ENCODE measurements at places on chromosomes 5 and 9.

GRCh38 chr9:6759185-6759977 lies 1.6 kb downstream of the KDM4C start:
- no peak for DNase-seq

- no peak for DNase-seq
These were observed 585.3 kb upstream of the CCNG1 start for GRCh38 chr5:162852134-162852533.

GRCh38 chr5:10681731-10682679 lies 79.0 kb downstream of the DAP start:
- no peak for DNase-seq

- DNase-seq, result no peak
These were observed 299.0 kb upstream of the MSX2 start for GRCh38 chr5:174425271-174425963.

GRCh38 chr5:72611118-72611730 lies 104.0 kb upstream of the ZNF366 start:
- DNase-seq, result peak; percentile 31

DNA sequence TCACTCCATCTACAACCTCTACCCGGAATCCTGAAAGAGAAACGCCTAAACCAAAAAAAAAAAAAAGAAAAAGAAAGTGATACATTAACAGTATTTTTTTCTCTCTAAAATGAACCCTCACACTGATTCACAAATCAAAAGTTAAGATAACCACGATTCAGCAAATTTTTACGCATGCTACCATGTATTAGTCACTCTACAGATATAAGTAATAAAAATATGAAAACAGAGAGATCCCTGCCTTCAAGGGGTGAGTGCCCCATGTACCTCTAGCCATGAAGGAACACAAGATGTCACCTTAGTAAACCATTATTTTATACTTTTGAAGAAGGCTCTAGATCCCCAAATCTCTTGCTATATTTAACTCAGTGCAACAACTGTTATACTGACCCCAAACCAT lies 33.4 kb downstream of the CEMIP2 start:
- DNase-seq, result no peak

DNA sequence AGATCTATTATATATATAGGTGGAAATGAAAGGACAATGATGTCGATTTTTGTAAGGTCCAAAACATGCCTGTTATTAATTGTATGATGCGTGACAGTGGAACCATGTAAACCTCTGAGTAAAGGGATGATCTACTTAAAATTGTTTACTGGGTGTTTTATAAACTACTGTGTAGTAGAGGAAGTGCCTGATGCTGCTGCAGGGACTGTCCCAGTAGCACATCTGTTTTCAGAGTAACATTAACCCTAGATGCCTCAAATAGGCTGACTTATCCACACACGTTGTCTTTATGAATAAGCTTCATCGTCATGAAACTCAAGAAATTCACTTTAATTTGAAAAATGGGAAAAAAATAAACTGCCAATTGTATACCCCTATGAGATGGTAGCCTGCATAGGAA lies 1.7 kb downstream of the CAMK4 start:
- no peak for DNase-seq

DNA sequence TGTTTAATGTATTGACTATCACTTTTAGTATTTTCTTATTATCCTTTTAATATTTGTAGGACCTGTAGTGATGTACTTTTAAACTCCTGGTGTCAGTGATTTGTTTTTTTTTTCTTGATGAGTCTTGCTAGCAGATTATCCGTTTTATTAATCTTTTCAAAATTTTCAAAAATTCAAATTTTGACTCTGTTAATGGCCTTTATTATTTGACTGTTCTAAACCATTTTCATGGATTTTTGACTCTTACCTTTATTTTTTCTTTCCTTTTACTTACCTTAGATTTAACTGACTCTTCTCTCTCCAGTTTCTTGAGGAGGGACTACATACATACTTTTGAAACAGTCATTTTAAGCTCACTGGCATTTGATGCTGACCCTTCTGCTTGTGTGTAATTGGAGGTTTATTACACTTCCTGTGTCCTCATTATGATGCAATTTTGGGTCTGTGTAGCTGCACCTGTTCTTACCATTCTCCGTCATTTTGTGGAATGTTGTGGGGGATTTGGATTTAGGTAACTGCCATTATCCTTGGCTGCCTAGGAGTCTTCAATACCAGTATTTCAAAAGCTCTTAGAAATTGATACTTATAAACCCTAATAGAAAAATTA lies 32.0 kb upstream of the EXOC3 start:
- DNase-seq, result no peak

DNA sequence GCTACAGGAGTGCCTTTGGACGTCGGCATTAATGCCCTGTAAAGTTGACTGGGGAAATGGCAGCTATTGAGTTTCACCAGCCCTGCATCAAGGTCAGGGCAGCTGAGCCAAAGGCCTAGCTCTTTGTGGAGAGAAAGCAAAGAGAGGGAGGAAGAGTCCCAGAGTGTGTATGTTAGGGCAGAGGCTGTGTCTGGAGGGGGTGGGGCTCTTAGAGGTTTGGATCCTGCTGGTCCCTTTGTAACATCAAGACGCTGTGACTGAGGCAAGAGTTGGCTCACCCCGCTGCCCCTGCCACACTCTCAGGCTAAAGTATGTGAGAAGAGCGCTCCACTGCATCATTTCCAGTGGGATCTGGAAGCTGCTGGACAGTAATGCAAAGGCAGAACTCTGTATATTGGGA lies 34.3 kb downstream of the TMOD1 start:
- DNase-seq, result no peak

- no peak for DNase-seq
These were observed 6.2 kb upstream of the SPINK4 start for GRCh38 chr9:33233626-33234342.

DNA sequence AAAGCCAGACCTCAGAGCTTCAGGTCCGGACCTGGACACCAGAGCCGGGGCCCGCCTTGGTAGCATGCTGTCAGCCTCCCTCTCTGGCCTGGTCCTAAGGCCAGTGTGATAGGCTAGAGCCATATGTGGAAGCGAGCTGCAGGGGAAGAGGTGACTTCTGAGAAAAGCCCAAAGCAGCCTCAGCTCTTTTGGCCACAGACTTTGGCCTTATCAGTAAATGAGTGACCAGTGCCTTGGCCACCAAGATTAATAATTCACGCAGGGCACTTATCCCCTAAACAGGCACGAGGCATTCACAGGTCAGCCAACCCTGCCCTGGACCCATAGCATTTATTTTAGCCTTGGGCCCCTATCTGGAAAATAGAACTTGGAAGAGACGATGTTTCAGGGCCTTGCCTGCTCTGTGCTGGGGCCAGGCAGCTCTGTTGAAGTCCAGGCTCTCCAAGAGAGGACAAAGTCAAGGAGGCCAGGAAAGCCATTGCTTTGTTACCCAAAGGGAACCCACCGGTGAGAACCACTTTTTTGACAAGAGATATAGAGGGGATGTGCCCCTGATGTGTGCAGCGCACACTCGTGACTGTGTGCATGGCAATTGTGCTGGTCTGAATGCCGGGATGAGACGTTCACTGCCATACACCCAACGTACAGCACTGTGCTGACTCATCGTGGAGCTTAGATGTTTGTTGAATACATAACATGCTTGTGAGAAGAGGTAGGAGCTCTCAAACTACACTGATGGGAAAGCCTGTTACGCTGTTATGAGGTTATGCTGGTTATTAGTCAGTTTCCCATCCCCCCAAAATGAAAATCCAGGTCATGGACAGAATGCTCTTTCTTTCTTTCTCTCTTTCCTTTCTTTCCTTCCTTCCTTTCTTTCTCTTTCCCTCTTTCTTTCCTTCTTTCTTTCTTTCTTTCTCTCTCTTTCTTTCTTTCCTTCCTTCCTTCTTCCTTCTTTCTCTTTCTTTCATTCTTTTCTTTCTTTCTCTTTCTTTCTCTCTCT lies 5.0 kb upstream of the SLC34A1 start:
- no peak for DNase-seq

DNA sequence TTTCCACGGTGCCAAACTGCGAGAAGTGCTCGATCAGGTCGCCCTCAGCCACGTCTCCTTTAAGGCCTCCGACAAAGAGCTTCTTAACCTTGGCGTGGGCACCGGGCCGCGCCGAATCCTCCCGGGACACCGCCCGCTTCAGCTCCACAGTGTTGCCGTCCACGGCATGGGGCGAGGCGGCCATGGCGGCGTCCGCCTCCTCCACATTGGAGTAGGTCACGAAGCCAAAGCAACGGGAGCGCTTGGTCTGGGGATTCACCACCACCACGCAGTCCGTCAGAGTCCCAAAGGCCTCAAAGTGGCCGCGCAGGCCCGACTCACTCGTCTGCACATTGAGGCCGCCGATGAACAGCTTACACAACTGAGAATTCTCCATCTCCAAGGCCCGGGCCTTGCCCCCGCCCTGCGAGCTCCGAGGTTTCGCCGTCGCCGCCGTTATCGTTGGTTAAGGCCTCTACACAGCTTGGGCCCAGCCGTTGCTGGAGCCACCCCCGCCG lies 424 bp downstream of the HNRNPA0 start:
- peak; percentile 30 for DNase-seq

DNA sequence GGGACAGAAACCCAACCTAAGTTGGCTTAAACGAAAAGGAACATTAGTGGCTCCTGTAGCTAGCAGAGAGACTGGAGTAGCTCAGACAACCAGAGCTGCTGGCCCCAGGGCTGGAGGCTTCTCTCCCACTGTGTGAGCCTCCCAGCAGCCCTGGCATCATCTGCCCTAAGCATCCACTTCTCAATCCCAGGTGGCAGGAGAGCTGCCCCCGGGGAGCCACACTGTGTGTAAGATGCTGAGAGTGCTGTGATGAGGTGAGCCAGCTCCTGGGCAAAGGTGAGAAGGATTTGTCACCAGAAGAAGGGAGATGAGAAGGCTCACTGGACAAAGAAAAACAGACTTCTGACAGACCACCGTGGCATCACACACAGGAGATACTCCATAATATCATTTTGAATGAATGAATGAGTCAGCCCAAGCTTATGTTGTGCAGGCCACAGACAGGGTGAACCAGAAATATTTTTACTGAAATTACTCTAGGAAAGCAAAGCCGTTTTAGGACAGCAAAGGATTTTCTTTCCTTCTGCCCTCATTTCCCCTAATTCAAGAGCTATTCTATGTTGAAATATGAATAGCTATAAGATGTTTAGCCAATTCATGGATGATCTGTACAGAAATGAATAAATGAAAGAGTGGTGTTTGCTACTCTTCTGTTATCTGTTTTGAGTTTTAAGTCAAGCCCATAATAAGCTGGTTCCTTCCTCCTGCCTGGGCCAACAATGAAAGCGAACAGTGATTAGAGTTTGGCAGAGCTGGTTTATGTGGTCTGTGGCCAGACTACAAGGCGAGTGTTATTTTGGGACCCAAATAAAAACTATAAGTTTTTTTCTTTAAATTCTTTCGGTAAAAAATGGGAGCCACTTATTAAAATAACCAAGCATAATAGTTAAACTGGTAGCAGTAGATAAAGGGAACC lies 57.4 kb upstream of the ECM2 start:
- no peak for DNase-seq

DNA sequence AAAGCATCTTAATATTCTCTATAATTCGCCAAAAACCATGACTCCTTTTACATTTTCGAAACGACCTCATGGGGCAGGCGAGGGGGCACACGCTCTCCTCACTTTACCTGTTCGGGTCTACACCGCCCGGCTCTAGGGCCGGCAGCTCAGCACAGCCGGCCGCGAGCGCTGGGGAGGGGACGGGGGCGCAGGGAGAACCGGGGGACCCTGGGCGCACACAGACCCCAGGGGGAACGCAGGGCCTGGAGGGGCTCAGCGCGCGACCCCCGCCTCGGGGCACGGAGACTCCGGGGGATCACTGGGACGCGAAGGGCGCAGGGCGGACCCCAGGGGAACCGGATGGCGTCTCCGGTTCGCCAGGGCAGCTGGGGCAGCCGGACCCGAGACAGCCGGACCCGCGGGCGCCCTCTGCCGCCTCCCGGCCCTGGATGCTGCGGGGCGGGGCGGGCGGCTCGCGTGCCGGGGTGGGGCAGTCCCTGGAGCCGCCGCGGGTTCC lies at the start of gene AHRR:
TSS of gene AHRR (plus strand) at position 485 of the 496 bp plus-strand sequence. CDS start 22,189 bp downstream, outside the sequence.
- peak; percentile 32 for DNase-seq

- no peak for DNase-seq
These were observed 45.2 kb downstream of the NEK6 start for GRCh38 chr9:124302921-124303320.

- DNase-seq, result no peak
These were observed 109.9 kb downstream of the EDIL3 start for GRCh38 chr5:84274585-84275468.

GRCh38 chr5:73114044-73114688 lies 6.2 kb upstream of the TMEM171 start:
- no peak for DNase-seq

DNA sequence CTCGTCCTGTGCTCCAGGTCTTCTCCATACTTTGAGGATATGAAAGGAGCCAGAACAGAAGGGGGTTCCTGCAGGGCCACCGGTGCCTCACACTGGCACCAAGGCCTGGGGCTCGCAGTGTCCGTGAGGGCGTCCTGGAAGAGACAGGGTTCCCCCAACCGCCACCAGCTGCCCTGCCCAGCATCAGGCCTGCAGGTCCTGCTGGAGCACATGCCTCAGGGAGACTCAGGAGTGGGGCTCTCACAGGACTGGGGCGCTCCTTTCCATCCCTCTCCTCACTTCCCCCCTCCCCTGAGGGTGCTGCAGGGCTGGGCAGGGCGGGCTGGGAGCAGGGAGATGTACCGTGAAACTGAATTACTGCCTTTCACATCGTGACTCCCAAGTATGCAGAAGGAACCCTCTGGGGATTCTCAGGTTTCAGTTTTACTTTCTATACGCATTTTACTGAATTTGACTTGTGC lies 31.7 kb downstream of the CEP72 start:
- DNase-seq, result no peak

All from stimulated activated CD4-positive, alpha-beta T cell treated with anti-CD3 and anti-CD28 coated beads, Interleukin-12 subunit alpha, Interleukin-12 subunit beta, amount 100 ng/mL, for 48 hours (primary cell).